ENCODE measurements at places on chromosomes 4 and X.

- DNase-seq, result no peak
These were observed 13.2 kb upstream of the SH3TC1 start for GRCh38 chr4:8185930-8186329.

DNA sequence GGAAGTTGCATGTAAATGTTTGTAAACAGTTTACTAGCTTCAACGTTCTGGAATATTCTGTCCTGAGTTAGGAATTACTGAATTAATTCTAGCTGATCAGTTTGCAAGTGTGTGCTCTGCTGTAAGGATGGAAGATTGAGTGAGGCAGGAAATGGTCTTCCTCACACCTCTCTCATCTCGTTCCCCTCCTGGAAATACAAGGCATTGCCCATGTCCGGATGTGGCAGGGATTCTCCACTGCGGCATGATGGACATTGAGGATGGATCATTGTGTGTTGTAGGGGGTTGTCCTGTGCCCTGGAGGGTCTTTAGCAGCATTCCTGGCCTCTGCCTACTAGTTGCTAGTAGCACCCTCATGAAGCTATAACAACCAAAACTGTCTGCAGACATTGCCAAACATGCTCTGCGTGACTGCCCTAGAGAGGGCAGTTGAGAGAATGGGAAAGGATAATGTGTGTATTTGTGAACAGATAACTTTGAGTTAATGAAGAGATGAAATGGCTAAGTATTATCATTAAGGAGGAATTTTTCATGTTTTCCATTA, 12.6 kb downstream of the CA5B start:
- DNase-seq, result no peak

GRCh38 chr4:5636766-5637670, 71.3 kb downstream of the EVC2 start:
- DNase-seq, result no peak

DNA sequence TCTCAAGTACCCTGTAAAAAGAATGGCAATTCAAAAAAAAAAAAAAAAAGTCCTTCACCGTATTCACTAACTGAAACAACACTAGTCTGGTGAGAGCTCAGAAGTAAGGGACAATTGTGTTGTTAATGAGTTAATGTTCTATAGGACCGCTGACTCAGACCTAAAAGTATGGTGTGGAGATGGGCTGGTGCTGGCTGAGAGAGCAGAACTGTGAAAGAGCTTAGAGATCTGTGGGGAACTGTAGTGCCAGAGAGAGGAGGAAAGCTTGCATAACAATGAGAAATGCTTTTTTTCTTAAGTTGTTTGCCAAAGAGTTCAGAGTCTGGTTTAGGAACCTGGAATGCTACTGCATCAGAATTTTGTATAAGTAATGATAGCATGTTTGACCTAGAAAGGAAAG, 65.1 kb downstream of the LHFPL1 start:
- no peak for DNase-seq

- no peak for DNase-seq
These were observed 66.8 kb downstream of the POLA1 start for GRCh38 chrX:24760363-24761000.

DNA sequence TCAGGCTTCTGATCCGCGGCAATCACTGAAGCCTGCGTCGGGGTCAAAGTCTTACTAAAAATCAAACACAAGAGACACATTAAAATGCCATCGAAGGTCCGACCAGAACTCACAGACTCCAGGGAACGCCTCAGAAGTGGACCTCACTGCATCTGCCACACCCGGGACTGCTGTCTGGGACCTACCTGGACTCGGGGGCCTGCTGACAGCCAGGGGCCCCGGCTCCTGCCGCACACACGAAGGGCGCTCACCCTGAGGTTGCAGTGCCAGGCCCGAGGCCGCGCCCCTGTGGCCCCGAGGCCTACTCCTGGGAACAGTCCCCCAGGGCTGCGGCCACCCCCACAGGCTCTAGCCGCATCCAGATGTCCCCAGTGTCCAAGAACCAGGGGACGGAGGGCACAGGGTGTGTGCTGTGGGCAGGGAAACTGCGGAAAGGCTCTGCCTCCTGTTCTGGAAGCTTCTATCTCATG, 7.4 kb downstream of the CTBP1 start:
- no peak for DNase-seq

DNA sequence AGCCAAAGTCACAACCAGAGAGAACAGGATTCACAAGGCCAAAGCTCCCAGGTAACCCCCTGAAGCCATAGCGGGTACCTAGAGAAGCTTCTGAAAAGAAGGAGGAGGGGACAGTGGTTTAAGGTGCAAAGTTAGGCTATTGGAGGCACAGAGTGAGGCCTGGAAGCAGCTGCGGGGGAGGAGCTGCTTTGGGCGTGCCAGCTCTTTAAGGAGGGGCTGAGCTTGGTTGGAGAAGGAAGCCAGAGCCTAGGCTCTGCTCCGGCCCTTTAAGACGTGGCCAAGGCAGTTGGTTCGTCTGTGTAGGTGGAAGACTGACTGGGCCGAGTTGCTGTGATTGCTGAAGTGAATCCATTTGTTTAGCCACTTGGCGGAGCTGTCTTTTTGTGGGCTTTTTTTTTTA, 1.5 kb downstream of the KLF8 start:
- DNase-seq, result no peak

DNA sequence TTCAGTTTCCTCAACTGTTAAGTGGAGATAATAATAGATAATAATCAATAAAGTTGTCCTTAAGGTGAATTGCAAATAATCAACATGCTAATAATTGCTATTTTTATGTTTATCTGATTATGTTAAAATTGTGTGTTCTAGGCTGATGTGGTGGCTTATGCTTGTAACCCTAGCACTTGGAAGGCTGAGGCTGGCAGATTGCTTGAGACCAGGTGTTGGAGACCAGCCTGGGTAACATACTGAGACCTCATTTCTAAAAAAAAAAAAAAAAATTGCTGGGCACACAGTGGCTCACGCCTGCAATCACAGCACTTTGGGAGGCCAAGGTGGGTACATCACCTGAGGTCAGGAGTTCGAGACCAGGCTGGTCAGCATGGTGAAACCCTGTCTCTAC, 175.2 kb downstream of the GC start:
- no peak for DNase-seq

DNA sequence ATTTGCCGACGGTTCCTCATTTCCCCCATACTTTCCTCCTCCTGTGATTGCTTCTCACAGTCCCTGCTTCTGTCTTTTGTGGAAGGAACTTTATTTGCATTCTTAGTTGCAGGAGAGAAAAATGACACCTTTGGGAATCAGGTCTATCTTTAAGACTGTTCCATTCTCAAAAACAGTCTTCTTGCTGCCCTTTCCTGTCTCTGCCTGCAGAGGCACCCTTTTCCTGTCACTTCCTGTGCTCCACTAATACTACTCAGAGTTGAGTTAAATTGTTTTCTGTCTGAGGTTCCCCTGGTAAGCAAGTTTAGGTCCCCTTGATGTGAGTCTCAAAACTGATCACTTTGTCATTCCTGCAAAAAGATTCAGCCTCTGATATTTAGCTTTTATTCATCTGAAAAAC, 208.8 kb upstream of the CLNK start:
- peak; percentile 39 for DNase-seq

GRCh38 chr4:92305878-92306520, 2.2 kb downstream of the GRID2 start:
- no peak for DNase-seq

GRCh38 chrX:122910697-122911096, 273.4 kb upstream of the GRIA3 start:
- no peak for DNase-seq

GRCh38 chr4:6092131-6092530, 73.9 kb upstream of the C4orf50 start:
- no peak for DNase-seq

DNA sequence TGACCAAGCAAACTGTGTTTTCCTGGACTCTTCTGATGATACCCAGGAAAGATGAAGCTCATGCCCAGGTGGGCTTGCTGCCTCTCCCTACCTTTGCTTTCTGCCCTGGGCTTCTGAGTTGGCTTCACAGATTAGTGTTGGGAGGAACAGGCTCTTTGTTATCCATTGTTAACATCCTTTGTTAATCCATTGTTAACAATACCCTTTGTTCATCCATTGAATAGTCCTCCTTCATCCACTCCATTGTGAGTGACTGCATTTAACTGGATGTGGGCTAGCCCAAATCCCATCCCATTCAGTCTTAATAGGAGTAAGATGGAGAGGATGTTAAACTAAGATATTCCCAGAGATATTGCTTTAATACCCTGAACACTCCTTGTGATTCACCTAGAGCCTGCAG, 199.0 kb upstream of the LNX1 start:
- DNase-seq, result no peak

- no peak for DNase-seq
These were observed 69.4 kb downstream of the CLCN5 start for GRCh38 chrX:49991758-49992157.

DNA sequence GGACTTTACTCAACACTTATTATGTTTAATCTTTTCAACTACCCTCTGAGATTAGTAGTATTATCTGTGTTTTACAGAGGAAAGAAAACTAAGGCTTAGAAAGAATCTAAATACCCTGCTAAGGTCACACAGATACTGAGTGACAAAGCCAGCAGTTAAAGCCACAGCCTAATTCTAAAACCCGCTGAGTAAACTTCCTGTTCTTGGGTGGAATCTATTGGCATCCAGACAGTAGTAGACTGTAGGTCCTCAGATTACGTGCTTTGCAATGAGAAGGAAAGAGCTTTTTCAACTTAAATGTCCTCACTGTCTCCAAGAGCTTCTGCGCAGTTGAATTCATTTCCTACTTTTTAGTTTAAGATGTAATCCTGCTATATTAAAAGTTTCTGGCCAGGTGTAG, 126.0 kb downstream of the TENM3 start:
- no peak for DNase-seq

DNA sequence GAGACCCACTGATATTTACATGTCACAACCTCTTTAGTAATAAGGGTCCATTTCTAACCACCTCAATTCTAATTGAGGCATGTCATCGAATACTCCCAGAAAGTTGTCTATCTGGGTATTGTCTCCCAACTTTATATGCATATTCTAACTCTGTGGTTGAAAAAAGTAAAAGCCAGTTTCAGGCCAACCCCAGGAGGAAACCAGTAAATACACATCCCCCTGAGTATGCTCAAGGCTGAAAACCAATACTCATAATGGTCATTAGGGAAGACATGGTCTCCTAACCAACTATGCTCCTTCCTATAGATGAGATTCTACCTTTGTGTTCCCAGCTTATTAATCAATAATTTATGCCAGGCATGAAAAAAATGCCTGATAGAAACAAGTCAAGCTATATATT, 96.6 kb downstream of the SH3KBP1 start:
- DNase-seq, result no peak

DNA sequence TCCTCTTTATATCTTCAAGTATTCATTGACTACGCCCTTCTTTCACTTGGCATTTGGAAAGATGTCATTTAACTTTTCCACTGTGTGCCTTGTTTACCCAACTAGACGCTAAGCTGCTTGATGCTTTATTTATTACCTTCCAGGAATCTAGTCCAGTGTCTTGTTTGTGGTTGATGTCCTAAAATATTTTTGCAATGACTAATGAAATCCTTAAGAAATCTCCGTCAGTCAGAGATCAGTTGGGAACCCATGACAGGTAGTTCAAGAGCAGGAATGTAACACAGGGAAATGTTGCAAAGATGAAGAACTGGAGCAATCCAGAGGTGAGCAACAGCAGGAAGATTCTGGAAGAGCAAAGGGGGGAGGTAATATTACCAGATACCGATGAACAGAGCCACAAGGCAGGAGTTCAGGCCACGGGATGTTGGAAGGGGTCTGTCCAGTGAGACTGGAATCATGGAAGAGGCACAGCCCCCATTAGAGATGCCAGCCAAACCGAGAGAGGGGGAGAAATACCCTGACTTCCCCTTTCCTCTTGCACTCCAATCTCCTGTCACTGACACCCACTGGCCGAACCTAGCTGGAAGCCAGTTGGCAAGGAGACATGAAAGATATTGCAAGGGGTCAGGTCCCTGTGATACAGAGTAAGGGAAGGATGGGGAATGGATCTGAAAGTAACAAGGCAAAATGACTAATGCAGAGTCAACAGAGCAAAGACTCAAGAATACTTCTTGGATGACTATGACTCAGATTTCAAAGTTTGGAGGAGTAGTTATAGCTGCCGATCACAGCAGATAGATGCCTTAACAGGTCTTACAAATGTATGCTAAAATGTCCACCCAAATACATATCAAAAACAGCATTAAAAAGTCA, 62.7 kb upstream of the PHKA2 start:
- no peak for DNase-seq

DNA sequence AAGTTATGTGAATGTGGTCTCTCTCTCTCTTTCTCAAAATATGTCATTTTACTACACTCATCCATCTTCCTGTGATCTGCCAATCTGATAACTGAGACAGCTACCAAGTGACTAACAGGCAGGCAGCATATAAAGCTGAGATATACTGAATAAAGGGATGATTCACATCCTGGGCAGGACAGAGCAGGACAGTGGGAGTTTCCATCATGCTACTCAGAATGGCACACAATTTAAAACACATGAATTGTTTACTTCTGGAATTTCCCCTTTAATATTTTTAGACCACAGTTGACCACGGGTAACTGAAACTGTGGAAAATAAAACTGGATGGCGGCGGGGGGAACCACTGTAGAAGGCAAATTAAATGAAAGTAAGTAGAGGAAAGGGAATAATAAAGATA, 58.6 kb upstream of the DCTD start:
- DNase-seq, result peak; percentile 7

GRCh38 chr4:53132132-53132891, 233.5 kb downstream of the SCFD2 start:
- no peak for DNase-seq

GRCh38 chr4:38149997-38150671, 189.9 kb downstream of the PTTG2 start:
- DNase-seq, result no peak

DNA sequence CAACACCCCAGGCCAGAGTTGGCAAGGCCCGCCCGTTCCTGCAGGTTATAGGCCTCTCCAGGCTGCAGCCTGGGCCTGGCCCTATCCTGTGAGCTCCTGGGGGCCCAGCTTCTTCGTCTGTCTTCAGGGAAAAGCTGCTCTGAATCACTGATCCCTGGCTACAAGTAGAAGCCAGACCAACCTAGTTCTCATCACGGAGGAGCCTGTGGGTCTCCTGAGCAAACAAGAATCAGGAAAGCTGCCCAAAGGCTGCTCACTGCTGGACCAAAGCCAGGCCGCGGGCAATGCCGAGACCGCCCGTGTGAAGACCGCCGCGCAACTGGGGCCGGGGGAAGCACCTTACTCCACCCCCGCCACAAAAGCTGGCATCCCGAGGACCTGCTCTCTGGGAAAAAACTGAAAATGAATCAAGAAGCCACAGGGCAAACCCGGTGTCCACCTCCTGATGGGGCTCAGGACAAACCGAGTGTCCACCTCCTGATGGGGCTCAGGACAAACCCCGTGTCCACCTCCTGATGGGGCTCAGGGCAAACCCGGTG, 12.8 kb downstream of the CTBP1 start:
- DNase-seq, result no peak

DNA sequence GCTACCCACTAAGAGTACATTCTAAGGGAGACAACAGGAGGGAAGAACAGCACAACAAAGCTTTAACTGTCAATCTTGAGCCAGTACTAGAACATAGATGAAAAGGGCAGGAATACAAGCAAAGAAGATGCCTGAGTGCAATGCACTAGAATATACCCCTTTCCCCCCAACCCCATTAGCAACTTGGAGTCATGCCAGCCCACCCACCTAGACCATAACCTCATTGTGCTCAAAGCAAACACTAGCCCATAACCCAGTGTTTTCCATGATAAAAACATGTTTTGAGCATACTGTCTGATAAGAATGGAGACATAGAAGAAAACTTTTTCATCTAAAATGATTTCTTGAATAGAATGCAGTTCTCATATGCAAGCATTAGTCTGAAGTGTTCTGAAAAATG, 183.2 kb downstream of the RAP1GDS1 start:
- DNase-seq, result no peak

- DNase-seq, result peak; percentile 3
These were observed 60.8 kb downstream of the DDX60 start for GRCh38 chr4:168257768-168258167.
